ENCODE measurements at places on chromosomes 3 and 15. TPM values are rescaled to one million over a fixed set of nuclear protein-coding genes. Genes with fewer than 3 reads are reported as not detected.

CELF6 gene
- 3.6 TPM for total RNA-seq

FBXW12 gene
- total RNA-seq = not detected

DNAH1 gene
- 103 TPM for total RNA-seq

WDR93 gene
- not detected for total RNA-seq

ZBED2 gene
- total RNA-seq = not detected

PP2D1 gene
- total RNA-seq = not detected

GRCh38 chr3:18442756-18443664 is 17.9 kb upstream of the SATB1 start:
- DNase-seq = no peak

- DNase-seq = no peak
Measured at GRCh38 chr3:127458696-127459604, 131.6 kb downstream of the TPRA1 start.

DNA sequence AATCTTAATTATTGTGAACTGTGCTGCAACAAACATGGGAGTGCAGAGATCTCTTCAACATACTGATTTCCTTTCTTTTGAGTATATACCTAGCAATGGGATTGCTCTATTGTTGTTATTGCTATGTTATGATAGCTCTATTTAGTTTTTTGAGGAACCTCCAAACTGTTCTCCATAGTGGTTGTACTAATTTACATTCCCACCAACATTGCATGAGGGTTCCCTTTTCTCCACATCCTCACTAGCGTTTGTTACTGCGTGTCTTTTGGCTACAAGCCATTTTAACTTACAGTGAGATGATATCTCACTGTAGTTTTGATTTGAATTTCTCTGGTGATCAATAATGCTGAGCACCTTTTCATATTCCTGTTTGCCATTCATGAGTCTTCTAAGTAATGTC is 45.5 kb upstream of the TNFSF10 start:
- DNase-seq = no peak

DNA sequence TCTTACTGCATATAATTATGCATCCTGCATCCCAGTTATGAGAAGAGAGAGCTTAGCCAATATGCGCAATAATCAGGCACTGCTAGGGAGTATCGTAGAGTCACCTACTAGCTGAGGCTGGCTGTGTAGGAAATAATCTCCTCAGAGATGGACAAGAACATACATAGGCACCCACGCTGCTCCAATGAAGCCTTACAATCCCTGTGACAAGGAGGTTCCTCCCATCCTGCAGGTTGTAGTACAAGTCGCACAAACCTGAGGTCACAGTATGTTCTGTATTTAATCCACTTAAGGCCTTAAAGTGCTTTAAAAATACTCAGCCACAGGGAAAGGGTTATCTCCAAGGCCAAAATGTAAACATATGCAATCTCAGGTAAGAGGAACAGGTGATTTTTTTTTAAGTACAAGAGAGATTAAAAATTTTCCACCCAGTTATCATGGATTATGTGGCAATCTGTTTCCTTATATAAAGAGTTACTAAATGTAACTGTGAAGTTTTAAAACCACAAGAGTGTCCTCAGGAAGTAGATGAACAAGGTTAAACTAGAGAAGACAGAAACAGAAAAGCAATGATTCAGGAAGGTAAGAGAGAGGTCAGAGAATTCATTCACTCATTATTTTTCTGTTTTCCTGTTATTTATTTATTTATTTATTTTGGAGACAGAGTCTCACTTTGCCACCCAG is 7.5 kb upstream of the COLQ start:
- no peak for DNase-seq

DNA sequence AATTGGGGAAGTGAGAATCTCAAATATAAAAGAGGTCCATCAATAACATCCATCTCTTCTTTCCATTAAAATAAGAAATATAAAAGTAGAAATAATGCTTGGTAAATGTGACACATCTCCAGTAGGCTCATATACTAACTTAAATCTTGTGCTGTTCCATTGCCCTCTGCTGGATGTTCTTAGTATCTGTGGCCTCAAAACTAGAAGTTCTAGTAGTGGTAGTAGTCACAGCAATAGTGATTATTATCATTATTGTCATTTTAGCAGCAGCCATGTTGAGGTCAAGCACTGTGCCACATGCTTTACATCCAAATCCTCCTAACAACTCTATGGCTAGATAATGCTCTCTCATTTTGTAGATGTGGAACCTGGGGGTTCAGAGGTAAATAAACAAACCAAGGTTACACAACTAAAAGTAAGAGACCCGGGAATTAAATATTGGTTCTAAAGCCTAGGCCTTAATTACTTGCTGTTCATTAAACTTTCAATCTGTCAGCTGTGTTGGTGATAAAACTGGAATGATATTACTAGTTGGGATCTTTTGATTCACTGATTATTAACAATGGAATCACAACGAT is 20.2 kb upstream of the BTLA start:
- DNase-seq = no peak

DNA sequence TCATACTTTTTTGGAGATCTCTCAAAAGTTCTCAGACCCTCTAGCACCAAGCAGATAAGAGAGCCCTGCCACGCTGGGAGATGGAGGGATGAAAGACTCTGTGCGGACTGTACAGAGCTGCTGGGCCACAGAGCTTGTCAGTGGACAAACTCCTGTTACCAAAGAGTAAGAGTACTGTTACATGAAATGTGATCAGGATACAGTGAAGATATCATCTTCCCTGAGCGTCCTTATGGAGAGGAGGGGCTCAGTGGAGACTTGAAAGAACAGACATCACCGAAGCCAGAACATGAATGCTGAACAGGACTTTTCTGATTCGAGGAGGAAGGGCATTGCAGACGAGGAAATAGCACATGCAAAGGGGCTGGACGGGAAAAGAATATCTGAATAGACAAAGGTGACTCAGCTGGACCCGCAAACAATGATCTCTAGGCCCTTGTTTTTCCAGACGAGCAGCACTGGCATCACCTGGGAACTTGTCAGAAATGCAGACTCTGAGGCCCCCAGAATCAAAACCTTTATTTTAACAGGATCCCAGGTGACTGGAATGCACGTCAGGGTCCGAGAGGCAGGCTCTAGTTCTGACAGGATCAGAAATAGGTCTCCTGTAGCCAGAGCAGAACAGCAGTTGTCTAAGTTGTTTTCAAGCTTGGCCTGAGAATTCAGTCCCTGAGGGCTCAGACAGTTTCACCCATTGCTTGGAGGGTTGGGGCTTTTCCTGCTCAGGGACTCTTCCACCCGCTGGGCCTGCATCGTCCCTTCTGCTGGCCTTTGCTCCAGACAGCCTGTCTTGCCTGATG is 277.9 kb downstream of the RPLP1 start:
- DNase-seq = no peak

DNA sequence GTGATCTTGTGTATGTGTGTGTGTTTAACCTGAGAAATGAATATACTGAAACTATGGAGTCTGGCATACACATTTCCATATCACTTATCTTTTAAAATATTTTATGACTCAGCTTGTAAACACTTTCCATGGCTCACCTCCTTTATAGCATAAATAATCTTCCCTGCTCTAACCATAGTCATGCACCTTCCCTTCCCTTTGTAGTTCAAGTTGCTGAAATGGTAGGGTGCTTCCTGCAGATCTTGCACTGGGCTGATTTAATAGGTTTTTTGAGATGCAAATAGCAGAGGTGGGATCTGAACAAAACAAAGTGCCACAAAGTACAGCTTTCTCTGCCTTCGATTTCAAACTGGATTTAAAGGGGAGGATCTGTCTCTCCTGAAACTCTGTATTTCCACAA is 712.7 kb upstream of the LMCD1 start:
- no peak for DNase-seq

DNA sequence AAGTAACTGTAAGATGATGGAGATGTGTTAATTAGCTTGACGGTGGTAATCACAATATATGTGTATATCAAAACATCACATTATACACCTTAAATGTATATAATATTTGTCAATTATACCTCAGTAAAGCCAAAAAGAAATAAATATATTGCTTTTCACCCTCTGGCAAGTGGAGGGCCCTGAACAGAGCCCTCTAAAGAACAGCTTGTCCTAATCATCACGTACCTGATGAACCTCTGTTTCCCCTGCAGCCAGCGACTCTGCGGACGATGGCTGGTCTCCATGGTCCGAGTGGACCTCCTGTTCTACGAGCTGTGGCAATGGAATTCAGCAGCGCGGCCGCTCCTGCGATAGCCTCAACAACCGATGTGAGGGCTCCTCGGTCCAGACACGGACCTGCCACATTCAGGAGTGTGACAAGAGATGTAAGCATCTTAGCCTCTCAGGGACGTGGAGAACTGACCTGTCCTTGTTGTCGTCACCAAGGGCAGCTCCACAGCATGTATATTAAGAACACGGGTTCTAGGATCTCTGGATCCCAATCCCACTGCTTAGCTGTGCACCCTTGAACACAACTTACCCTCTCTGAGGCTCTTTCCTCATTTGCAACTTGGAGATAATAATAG is 6.3 kb downstream of the THBS1 start:
- DNase-seq = no peak

DNA sequence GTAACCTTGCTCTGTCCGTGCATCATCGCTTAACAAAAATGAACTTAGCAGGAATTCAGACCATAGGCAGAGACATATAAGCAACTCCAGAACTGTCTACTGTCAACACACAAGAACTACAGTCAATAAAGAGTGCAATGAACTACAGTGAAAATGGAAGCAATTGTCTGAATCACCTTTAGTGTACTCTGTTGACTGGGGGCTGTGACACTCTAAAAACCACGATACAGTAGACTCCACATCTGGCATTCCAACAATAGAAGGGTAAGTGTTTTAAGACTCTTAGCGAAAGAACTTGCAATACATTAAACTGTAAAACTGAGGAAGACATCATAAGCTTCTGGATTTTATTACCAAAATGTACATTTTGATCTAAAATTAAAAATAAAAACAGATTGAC is 347.3 kb downstream of the ZBTB20 start:
- DNase-seq = no peak

Data from Peyer's patch (tissue), 4 donors.